ENCODE measurements at places on chromosomes 1 and 21.

GRCh38 chr1:180270530-180271271 is 40.6 kb downstream of the LHX4 start:
- no peak for DNase-seq

DNA sequence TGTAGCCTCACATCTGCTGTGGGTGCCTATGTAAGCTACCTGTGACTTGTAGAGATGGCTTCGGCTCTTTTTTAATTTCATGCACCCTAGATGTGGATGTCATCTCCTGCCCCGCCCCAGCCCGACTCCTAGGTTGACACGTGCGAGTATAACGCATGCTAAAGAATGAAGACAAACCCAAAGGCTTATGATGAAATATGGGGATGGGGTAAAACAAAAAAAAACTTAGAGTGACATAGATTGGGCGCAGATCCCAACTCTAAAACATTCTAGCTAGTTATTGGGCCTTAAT is 613 bp upstream of the ERO1B start:
- no peak for DNase-seq

- DNase-seq: no peak
Measured at GRCh38 chr1:85998105-85998855, 158.3 kb downstream of the COL24A1 start.

DNA sequence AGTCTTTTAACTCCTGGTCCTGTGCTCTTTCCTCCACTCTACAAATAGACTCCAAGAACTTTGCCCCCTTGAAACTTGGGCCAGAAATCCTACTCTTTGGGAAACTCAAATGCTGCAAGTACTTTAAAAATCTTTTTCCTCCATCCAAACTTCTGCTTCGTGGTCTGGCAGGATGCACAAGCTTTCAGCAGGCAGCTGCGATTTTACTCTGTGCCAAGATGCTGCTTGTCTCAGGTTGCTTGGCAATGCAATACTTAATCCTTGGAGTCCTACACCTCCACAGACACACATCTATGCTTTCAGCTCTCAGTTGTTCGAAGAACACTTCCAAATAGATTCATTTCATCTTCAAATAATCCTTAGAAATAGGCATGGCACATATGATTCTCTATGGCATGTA is 435.3 kb upstream of the USP24 start:
- DNase-seq: no peak

GRCh38 chr21:31130821-31131220 is 92.5 kb upstream of the KRTAP19-8 start:
- no peak for DNase-seq

DNA sequence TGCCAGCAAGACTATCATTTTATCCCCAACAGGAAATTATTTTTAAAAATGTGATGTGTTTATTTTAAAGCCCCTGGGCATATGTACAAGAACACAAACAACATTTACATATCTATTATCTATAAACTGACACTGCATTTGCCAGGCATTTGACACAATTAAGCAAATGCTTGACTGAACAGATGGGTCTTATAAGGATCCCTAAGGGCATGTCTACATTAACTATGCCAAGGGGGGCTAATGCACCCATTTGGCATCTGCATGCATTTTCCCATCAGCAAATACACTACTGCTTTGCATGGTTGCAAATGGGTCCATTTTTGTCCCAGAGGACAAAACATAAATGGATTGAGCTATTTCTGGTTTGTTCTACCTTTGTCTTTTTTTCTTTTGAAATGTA is 884.8 kb upstream of the B3GALT2 start:
- peak; percentile 27 for DNase-seq

GRCh38 chr1:30412241-30413110 is 310.9 kb downstream of the MATN1 start:
- DNase-seq: no peak

DNA sequence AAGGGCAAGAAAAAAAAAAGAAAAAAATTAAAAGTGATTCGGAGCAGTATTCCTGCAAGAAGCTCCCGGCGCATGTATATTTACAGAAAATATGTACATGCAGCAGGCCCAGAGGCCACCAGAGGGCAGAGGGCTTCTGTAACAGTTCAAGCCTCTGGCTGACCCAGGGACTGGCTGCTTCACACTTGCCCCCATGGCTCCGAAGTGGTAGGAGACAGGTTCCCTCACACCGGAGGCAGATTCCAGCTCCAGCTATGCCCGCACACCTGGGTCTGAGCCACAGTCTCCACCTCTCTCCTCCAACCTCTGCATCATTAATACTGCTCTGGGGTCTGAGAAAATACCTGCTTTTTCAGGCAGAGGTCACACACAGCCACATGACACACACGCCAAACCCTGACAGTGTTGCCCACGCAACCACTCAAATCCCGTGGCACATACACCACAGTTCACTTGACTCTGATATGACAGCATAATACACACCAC is 2.2 kb upstream of the ARHGAP30 start:
- DNase-seq: peak; percentile 16

DNA sequence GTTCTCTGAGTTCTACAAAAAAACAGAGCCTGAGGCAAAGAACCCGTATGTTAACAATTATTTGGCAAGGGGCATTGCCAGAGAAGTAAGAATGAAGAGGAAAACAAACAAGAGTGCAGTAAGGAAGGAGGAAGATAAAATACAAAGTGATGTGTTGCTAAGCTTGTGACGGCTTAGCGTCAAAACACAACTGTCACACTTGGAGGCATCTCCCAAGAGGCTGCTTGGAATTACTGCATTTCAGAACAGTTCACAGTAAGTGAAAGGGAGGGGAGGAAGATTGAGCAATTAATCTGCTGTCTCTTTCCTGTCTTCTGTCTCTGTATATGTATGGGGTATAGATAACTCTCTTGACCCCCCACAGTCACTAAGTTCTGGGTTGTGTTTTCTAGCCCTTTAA is 1017.0 kb upstream of the TMPRSS15 start:
- DNase-seq: no peak
